ENCODE measurements at places on chromosomes 6 and 20.
A peak's percentile ranks its signal among the peaks of the same experiment; 100 is the strongest.

DNA sequence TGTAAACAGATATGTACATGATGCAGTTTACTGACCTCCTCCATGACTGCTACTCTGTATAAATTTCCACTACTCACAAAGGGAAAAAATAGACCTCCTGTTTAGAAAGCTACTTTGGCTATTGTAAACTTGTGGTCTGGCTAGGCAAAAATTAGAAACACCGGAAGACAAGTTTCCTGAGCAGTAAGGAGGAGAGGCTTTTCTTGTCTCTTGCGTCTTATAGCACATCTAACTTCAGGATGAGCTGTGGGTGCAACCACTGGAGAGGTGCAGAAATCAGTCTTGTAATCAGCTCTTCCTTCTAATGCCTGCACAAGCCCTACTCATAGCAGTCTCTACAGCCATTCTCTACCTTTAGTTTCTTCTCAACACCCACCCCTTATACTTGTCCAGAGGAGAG, 296.5 kb upstream of the SLC35B3 start:
- no peak for DNase-seq

GRCh38 chr6:30041821-30042220, 19.2 kb upstream of the POLR1H start:
- no peak for DNase-seq

GRCh38 chr6:37020381-37020780, 14.9 kb downstream of the FGD2 start:
- no peak for DNase-seq

GRCh38 chr6:84731401-84731800, 33.0 kb downstream of the TBX18 start:
- DNase-seq, result no peak

- DNase-seq, result no peak
Observed at GRCh38 chr20:3757268-3757667, 10.3 kb downstream of the ADISSP start.

DNA sequence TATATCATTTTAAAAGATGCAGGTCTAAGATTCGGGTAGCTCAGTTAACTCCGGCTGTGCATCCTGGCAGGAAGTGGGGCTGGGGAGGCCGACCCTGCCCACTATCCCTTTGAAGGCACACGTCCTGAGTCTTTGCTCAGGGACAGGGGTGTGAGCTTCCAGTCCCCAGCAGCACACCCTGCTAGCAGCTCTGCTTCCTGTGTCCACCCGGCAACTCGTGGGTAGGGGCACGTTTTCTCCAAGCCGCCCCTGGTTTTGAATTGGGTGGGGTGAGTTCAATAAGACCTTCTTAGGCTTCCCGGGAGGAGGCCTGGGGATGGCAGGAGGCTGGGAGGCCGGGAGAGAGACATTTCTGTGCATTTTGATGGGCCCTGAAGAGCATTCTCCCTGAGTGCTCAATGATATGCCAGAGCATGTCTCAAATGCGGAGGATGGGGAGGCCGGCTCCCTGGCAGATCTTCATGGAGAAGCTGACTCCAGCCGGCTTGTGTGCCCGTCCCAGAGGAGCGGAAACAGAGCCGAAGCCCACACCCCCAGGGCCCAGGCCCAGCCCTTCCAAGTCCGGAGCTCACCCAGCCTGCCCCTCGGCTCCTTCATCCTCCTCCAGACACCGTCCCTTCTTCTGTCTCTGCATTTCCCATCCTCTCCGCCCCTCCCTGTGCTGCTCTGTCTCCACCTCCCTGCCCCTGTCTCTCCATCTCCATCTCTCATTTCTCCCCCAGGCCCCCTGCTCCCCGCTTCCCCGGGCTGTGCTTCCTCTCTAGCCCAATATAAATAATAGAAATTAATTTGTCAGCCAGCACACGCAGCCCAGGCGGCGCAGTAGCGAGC, 36.3 kb upstream of the ZFAND3 start:
- DNase-seq, result peak; percentile 26

DNA sequence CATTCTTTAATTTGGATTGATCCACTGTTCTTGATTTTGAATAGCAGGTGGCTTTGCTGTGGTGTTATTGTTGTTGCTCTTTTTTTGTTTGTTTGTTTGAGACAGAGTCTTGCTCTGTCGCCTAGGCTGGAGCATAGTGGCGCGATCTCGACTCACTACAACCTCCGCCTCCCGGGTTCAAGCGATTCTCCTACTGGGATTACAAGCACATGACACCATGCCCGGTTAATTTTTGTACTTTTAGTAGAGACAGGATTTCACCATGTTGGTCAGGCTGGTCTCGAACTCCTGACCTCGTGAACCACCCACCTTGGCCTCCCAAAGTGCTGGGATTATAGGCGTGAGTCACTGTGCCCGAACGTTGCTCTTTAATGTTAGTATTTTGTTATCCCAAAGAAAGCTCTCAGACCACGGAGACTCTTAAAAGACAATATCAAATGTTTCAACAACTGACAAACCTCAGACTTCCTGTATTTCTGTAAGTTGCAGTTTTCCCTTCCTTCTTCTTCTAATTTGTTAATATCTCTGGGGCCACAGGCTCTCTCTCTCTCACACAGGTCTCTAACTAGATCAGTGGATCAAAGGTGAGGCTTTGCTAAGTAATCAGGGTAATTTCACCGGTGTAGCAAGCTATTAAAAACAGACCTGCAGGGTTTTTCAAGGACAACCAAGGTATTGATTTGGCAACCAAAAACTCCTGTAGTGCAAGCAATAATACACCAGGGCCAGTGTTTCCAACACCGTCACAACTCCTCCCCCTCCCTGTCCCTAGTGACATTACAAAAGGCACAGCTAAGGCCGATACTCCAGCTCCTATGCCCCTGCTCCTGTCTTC, 48.8 kb upstream of the ZNF217 start:
- peak; percentile 61 for DNase-seq

DNA sequence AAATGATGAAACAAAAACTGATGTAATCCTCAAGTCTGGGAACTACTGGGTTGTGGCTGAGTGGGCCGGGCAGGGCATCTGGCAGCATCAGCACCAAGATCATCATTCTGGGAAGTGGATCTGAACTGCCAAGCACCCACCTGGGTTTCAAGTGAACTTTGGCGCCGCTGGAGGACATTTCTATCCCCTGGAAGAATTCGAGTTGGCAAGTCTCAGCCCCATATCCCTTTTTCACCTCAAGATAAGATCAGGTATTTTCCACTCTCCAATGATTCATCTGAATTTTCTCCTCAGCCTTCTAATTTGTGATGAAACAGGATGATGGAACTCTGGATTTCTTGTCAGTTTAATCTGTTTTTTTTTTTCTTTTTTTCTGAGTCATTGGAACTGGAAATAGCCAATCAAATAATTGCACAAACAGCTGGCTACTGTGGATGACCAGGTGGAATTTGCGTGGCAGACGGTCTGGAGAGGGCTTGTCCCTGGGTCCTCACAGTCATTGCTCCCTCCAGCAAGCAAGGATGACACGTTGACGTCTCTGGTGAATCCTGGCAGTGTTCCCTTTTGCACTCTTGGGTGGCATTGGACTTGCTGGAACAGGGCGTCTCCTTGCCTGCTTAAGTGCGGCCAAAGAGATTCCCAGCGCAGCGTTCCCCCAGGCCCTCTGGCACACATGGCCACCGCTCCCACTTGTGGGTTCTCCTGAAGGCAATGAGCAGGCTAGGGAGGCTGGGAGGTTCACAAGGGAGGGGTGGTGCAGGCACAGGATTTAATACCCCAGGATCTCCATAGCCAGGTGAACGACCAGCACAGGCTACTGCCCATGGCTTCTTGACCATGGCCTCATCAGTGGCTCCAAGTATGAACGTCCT, 80.4 kb downstream of the DHX35 start:
- DNase-seq, result no peak

GRCh38 chr20:23052904-23053303, 3.4 kb upstream of the THBD start:
- no peak for DNase-seq

DNA sequence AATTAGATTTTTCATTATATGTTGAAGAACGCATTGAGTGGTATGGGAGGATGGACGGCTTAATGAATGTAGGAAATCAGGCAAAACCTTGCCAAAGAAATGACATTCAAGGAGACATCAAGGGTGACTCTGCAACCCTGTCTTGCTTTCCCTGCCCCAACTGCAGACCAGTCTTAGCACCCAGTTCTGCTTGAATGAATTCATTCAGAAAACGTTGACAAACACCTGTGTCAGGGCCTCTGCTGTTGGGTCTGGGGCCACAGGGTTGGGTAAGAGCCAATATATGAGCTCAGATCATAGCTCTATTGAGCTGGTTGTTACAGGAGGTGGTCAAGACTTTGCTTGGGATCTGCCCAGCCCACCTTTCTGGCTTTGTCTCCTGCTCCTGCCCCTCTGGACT, 7.7 kb upstream of the ASXL1 start:
- DNase-seq, result no peak

DNA sequence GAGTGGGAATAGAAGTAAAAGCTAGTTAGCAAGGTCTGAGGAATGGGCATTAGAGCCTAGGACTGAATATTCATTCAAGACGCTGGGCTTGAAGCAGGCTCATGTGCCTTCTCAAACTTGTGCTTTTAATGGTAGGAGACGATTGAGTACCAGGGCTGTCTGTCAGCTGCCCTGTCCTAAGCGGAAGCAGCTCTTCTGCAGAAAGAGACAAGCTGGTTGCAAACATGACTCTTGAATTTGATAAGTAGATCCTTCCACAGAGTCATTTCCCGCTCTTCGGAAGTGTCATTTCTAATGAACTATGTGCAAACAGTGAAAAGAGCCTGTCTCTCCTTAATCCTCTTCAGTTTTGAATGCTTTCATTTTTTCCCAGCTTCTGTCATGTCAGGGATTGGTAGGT, 176.4 kb downstream of the TFAP2B start:
- no peak for DNase-seq

DNA sequence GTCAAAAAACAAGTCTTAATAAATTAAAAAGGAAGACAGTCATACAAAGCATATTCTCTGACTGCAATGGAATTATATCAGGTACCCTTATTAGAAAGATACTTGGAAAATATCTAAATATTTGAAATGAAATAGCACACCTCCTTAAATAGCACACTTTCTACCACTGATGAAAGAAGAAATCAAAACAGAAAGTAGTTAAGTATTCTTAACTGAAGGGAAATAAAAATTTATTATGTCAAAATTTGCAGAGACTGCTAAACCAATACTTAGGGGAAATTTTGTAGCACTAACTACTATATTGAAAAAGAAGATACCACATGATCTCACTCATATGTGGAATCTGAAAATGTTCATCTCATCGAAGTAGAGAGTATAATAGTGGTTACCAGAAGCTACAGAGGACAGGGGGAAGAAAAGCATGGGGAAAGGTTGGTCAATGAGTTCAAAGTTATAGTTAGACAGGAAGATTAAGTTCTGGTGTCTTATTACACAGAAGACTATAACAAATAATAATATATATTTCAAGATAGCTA, 112.2 kb downstream of the ASCC3 start:
- no peak for DNase-seq

DNA sequence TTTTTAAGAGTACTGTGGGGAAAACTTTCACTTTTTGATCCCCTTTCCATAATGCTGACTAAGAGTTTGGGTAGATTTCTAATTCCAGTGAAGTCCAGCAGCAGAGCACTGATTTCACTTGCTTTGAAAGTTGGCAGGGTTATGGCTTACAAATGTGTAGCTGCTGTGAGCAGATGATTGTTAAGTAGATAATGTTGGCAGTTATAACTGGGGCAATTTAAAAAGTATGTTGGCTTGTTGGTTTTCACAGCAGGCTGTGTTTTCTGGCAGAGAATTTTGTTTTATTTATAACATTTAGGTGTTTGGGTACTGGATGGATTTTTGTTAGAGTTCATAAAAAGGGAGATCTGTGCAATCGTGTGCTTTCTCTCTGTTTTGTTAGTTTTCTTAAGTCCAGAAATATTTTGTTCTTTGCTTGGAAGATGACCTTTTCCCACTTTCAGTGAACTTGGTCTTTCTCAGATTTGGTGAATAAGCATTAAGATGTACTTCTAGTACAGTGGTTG, 31.4 kb downstream of the AFDN start:
- DNase-seq, result no peak

- DNase-seq, result no peak
Observed at GRCh38 chr20:36550790-36551299, 9.5 kb downstream of the MYL9 start.

DNA sequence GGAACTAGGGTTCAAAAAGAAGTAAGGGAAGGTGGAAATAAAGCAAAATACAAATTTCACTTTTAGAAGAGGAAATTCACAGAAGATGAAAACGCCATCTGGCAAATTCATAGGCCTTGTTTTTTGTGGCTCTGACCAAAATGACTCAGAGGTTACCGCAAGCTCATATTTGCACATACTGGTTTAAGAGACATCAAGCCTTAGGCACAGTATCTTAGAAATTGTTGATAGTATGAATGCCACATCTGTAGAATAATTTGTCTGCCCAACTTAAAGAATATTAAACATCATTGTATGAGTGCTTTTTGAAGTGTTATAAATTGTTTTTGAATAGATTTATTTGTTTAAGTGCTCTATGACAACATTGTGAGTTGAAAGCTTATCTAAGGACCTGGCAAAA, 10.6 kb downstream of the TAAR1 start:
- no peak for DNase-seq

DNA sequence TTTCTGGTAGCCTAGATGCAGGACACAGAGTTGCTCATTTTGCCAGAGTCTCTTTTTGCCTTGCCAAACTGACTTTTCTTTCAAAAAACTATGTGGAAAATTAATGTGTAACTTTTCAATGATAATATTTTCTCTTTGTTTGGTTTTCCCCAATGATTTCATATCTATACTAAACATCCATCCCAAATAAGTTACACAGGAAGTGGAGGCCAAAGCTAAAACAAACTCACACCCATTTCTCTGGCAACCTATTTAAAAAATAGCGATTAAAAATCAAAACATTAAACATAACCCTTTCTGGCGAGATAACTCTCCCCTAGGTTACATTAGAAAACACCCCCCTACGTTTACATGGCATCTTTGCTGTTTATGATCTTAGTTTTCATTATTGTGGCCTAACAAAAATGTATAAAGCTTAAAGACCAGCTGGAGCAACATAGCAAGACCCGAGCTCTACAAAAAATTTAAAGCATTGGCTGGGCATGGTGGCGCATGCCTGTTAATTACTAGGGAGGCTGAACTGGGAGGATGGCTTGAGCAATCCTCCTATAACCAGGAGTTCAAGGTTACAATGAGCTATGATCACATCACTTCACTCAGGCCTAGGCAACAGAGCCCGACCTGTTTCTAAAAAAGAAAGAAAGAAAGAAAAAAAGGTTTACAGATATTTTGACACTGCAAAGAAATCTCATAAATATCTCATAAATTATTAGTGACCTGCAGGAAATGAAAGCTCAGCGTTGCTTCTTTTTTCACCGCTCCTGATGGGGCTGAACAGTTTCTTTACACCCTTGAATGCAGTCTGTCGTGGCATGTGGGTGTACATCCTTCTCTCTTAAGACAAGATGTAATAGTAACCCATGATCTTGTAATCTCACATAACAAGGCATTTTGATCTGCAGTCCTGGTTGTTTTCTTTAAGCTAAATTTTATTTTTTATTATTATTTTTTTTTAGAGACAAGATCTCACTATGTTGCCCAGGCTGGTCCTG, 32.8 kb upstream of the CEP85L start:
- no peak for DNase-seq

- no peak for DNase-seq
Observed at GRCh38 chr6:45387236-45387635, 9.5 kb upstream of the SUPT3H start.

Measured in activated CD4-positive, alpha-beta T cell treated with anti-CD3 and anti-CD28 coated beads for 48 hours (primary cell).